ENCODE measurements at places on chromosomes 16 and 17.

DNA sequence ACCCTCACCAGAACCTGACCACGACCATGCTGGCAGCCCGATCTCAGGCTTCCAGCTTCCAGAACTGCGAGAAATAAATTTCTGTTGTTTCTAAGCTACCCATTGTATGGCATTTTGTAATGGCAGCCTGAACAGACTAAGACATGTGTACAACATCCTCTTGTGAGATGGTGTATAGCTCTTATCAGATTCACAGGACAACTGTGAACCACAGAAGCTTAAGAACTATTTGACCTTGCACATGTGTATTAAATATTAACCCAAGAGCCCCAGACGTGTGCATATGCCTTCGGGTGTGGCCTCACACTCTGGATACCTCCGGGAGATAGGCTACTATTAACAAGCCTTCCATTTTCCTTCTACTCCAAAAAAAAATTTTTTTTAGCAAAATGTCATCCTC is 248.9 kb downstream of the SLC39A11 start:
- DNase-seq = no peak

- DNase-seq = peak; percentile 74
These were observed 6.4 kb downstream of the CUEDC1 start for GRCh38 chr17:57948555-57949420.

DNA sequence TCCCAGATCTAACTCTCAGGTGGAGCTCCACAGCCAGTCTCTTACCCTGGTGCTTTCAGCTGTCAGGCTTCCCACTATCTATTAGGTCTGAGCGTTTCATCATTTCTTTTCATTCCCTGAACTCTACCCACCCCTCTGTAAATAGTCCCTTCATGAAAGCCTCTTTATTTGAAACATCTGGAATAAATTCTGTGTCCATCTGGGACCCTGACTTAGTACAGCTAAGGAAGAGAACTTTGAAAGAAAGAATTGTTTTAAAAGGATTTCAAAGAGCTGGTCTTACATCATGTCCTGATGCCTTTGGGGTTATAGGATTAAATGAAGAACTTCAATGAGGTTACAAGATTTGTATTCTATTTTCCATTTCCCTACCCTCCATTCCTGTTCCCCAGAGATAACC is 388.5 kb upstream of the CA10 start:
- DNase-seq = no peak

GRCh38 chr17:27663936-27664605 is 33.1 kb downstream of the LGALS9 start:
- no peak for DNase-seq

GRCh38 chr16:69440250-69440649 is 15.8 kb downstream of the CYB5B start:
- DNase-seq = no peak

- no peak for DNase-seq
These were observed 113.7 kb downstream of the IRX5 start for GRCh38 chr16:55044201-55044975.

DNA sequence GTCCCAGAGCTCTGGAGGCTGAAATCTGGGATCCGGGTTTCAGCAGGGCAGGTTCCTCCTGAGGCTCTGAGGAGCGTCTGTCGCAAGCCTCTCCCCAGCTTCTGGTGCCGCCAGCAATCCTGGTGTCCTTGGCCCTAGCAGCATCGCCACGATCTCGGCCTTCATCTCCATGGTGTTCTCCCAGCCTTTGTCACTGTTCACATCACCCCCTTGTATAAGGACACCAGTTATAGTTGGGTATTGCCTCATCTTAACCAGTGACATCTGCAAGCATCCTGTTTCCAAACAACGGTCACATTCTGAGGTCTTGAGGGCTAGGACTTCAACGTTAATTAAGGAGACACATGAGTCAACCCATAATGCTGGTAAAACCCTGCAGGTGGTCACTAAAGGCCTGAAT is 2.8 kb upstream of the PPP1R27 start:
- DNase-seq = peak; percentile 99

- DNase-seq = no peak
These were observed 97.7 kb downstream of the RPGRIP1L start for GRCh38 chr16:53605831-53606400.

DNA sequence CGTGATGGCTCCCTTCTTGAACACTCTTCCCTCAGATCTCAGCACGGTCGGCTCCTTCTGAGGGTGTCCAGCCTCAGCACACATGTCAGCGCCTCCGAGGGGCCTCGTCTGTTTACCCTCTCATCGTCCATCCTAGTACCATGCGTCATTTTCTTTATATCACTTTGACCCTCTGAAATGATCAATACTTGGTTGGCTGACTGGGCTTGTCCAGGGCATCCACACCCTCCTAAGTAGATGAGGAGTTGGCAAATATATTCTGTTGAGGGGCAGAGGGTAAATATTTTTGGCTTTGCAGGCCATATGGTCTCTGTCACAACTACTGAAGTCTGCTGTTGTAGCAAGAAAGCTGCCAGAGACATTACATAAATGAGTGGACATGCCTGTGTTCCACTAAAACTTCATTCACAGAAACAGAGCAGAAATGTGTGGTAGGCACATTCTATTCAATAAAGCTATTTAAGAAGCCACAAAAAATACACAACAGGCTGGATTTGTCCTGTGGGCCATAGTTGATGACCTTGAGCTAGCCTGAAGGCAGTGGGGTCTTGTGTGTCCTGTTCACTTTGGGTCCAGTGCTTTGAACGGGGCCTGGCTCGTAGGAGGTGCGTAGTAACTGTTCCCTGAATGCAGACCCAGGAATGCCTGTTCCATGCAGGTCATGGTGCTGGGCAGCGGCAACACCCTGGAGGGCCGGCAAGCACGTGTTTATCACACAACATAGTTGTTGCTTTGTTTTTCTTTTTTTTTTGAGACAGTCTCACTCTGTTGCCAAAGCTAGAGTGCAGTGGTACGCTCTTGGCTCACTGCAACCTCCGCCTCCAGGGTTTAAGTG is 185.8 kb downstream of the SNX29 start:
- no peak for DNase-seq

DNA sequence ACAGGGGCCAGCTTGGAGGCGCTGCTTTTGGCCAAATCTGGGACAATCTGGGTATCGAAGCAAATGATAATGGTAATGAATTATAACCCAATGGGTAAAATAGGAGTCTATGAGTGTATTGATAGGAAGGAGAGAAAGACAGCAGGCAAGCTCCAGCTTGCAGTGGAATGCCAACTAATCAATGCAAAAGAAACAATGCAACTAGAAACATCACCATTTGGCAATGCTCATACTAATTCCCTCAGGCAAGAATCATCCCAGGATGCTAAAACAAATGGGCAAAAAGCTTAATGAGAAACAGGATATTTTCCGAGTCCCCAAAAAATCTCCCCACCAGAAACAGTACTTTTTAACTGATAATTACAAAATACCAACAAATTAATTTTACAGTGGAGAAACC is 64.7 kb downstream of the ADCY9 start:
- DNase-seq = no peak

- no peak for DNase-seq
These were observed 3.5 kb upstream of the CDH11 start for GRCh38 chr16:65125322-65125721.

- no peak for DNase-seq
These were observed 38.4 kb upstream of the FOXF1 start for GRCh38 chr16:86471896-86472295.
